ENCODE measurements at places on chromosomes 5 and 9.

GRCh38 chr9:114226246-114227055 lies 71.1 kb downstream of the COL27A1 start:
- DNase-seq = no peak

- no peak for DNase-seq
Measured at GRCh38 chr5:108459769-108460168, 77.9 kb upstream of the FBXL17 start.

GRCh38 chr5:55847837-55848236 lies 3.3 kb upstream of the IL31RA start:
- DNase-seq = no peak

- no peak for DNase-seq
Measured at GRCh38 chr5:150671509-150672236, 10.6 kb downstream of the MYOZ3 start.

DNA sequence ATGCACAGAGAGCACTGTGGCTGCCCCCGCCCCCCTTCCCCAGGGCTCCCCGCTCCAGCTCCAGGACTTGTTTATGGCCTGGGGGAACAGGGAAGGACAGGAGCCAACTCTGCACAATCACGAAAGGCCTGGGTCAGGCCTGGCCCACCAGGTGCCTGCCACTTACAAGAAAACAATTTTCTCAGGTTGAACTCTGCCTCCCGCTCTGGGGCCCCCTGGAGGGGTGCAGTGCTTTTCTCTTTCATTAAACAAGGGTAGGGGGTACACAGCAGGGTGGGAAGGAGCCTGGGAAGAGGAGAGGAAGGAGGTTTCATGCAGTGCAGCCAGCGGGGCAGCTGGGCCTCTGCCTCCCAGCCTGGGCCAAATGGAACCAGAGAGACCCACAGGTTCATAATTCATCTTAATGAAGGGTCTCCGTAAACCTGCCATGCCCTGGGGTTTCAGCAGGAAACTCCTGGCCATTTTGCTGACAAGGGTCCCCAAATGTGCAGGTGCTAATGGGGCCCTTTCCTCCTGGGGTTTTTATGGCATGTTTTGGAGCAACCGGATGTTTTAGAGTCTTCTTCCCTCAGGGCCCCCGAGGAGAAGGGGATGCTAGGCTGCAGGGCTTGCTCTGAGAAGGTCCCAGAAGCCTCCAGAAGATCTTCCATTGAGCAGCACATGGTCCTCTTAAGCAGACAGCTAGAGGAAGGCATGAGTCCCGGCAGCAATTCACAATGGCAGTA lies 219.8 kb downstream of the SLIT3 start:
- no peak for DNase-seq

- DNase-seq = peak; percentile 12
Measured at GRCh38 chr9:19641046-19641445, 147.8 kb downstream of the SLC24A2 start.

DNA sequence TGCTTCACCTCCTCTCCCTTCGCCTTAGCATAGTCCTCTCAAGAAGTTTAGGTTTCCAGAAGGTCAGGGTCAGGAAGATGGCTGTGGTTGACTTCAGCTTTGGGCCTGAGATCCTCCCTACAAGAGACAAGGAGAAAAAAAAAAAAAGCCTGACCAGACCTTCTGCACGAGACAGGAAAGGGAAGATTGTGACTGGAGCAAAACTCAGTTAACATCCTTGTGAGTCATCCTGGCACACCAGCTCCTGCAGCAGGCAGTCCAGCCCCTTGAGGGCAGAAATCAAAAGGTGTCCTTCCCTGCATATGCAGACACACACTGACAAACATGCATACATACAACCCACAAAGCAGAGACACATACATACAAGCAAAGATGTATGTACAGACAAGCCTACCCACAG lies 18.0 kb upstream of the ENHO start:
- no peak for DNase-seq

DNA sequence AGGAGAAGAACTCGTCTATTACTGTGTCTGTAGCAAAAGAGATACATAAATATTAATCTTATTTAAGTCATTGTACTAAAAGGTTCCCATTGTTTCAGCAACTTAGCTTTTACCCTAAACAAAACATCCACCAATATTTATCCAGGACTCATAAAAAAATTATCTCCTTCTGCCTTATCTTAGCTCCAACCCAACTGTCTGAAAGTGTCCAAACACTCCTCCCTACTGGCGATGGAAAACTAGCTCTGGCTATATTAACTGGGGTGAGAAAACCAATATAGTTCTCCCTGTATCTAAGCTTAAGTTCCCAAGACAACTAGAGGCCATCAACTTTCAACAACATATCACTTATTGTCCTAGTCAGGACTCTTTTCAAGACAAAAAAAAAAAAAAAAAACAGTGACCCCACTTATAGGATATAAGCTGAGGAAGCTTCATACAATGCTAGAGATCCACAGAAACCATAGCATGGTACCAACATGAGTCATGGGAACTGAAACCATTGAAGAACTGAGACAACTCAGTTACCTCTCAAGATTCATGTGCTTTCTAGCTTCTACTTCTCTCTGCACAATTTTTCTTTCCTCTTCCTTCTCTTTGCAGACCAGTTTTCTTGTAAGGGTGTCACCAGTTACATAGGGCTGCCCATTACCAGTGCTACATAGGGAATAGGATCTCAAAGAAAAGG lies 150.7 kb upstream of the RASA1 start:
- DNase-seq = no peak

GRCh38 chr9:82903503-82903902 lies 159.4 kb downstream of the RASEF start:
- no peak for DNase-seq

DNA sequence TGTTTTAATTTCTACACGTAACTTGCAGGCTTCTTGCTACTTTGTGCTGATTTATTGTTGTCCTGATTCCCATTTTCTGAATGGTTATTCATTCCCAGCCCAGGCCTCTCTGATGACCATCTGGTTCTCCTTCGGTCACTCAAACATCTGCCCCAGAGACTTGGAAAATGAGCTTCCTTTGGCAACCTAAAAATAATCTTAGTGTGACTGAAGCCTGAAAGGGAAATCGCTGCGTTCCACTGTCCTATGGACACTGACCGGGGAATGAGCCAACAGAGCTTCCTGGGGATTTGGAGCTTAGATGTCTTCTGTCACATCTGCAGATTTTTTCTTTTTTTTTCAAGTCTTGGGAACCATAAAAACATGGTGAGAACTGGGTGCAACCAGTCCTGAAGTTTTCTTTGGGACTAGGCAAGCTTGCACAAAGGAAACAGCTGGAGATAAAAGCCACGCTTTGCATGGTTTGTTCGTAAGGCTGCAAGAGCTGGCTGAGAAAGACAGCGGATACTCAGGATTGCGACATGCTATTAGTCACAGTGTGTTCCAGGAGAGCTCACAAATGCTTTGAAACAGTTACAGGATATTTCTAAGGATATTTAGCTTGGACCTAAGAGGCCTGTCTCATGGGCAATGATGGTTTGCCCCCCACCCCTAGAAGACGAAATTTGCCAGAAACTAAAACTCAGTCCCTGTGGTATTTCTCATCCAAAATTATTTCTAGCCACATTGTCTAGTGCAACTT lies 146.2 kb downstream of the GOLPH3 start:
- DNase-seq = no peak

- no peak for DNase-seq
Measured at GRCh38 chr5:35063414-35063813, 15.7 kb upstream of the AGXT2 start.

DNA sequence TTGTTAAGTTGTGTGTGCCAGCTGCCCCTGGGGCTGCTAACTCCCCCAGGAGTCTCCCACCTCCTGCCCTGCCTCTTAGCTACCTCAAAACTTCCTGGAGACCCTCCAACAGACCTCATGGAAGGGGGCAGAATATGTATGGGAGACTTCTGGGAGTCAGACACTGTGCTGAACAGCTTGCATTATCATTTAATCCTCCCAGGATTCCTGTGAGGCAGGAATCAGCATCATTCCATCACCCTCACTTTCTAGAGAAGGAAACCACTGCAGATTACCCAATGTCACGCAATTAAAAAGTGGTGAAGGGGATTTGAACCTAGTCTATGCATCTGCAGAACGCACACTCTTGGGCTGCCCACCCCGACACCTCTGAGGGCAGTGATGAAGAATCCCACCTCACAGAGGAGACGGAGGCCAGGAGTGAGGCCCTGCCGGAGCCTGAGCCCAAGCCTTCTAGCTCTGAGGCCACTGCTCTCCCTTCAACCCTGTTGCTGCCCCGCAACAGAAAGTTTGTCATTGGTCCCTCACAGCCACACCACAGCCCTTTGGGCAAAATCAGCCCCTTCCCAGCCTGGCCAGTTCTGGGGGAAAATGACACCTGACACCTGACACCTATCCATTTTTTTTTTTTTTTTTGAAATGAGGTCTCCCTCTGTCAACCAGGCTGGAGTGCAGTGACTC lies 30.3 kb upstream of the IL17B start:
- no peak for DNase-seq

DNA sequence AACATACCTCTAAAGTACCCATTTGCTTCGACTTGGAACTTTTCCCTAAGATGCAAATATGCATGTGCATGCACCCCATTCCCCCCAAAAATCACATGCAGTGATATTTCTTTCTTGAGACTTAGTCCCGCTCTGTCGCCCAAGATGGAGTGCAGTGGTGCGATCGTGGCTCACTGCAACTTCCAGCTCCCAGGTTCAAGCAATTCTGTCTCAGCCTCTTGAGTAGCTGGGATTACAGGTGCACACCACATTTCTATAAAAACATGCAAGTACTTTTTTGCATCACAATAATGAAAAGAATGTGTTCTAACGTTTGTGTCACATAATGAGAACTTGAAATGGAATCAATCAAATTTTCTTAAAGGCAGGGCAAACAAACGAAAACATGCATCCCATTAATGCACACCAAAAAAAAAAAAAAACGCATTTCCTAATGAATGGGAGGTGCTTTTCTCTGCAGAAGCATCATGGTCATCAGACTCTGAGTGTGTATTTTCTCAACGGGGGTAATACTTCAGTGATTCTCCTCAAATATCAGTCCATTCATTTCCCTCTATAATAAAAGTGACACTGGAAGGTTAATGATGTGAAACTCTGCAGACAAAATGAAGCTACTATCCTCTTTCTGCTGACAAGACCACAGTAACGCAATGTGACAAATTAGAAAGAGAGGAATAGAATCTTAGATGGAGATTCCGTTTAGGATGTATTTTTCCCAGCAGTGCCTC lies 389.4 kb downstream of the CTNND2 start:
- no peak for DNase-seq

DNA sequence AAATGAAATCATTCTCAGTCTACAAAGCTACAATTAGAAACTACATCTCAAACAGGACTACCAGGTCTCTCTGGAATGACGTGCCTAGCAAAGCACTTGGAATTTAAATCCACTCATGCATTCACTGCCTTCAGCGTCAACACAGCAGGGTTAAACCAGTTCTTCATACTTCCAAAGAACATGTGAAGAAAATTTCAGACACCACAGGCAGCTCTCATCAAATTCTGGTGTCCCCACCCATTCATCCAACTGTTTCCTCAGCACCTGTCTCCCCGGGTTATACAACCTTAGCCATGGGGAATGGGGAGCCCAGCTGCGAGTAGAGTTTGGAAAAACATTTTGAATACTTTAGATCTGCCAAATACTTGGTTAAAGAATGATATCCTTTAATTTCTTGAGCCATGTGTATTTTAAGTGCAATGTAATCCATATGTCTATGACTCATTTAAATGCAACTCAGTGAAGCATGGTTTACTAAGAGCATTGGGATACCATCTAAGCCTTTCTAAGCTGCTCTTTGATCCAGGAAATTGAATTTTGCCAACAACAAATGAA lies 17.5 kb downstream of the ADAM19 start:
- no peak for DNase-seq

DNA sequence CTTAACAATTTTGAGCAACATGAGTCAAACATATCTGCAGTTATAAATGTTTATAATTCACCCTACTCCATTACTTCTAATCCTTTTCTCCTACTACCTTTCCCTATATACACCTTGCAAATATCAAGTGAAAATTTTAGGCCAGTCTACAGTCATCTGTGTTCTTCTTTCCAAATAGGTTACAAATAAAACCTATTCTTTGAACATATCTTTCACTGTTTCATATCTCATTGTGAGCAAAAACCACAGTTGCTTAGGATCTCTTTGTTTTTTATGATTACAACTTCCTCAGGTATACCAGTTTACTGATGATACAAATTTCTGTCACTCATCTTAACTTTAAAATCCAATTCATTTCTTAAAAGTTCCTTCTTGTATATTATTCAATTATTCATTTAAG lies 34.4 kb downstream of the RFX3 start:
- no peak for DNase-seq

DNA sequence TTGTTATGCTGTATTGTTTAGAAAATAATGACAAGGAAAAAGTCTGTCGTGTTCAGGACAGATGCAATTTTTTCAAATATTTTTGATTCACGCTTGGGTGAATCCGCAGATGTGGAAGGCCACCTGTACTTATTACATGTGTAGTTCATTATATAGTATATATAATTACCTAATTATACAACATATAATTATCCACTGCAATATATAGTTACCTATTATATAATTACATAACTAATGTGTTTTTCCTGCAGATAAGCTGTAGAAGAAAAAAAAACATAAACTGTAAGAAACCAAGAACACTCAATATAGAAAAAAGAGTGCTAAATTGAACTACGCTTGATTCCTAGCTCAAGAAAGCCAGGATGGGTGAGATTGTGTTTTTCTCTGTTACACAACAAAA lies 93.6 kb upstream of the RANBP3L start:
- no peak for DNase-seq

DNA sequence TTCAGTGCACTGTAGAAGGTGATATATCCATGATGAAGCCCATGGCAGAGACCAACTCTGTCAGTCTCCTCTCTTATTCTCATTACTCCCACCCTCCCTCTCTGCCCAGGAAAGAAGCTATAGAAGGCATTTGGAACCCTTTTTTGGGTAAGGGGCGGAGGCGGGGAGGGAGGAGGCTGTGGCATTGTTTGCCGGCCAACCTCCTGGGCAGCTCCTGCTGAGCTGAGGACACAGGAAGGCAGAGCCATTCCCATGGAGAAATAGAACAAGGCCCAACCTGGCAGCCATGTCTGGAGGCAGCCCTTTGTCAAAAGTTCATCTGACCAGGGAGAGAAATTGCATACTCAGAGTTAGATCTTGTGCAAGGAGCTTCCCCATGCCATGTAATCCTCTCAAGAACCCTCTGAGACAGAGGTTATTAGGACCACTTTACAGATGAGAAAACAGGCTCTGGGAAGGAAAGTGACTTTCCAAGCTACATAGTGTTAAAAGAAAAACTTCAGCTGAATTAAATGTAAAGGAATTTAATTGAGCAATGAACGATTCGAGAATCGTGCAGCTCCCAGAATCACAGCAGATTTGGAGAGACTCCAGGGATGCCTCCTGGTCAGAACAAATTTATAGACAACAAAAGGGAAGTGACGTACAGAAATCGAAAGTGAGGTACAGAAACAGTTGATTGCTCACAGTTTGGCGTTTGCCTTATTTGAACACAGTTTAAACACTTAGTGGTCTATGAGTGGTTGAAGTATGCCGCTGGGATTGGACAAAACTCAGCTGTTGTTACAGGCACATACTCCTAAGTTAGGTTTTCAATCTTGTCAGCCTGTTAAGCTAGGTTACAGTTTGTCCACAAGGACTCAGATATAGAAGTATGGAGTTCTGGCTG lies 158.6 kb downstream of the MELK start:
- no peak for DNase-seq

GRCh38 chr9:123239726-123240125 lies 28.7 kb downstream of the STRBP start:
- no peak for DNase-seq

Measured in NCI-H1694 treated with DMSO at 0.1 percent for 48 hours (cell line).